ENCODE measurements at places on chromosomes 7 and 10.

DNA sequence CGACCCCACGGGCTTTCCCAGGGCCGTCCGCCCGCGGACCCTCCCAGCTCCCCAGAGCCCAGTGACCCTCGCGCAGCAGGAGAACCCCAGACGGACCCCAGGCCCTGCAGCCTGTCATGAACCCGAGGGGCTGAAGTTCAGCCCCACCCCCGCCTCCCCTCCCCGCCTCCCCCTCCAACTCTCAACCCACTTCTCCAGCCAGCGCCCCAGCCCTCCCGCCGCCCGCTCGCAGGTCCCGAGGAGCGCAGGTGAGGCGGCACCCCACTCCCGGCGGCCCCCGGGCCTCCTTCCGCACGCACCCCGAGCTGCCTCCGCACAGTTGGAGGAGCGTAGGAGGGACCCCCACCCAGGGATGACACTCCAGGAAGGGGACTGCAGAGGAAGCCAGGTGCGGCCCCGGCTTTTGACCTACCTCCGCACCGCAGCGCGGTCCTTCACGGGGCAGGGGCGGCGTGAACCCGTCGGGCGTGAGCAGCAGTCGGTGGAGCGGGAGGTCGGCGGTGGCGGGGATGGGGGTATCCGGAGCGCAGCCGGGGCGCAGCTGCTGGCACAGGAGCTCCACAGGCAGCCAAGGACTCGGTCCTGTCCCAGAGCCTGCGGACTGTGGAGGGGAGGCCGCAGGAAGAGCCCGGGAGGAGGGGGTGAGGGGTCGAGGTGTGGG lies at the start of gene TMEM176A:
Gene TMEM176A, plus strand, starts transcription at position 189 of the 661 bp plus-strand sequence. CDS start 782 bp downstream, outside the sequence.
- no peak for DNase-seq

- DNase-seq, result no peak
Observed at GRCh38 chr10:86665218-86665607, 3.1 kb upstream of the LDB3 start.

DNA sequence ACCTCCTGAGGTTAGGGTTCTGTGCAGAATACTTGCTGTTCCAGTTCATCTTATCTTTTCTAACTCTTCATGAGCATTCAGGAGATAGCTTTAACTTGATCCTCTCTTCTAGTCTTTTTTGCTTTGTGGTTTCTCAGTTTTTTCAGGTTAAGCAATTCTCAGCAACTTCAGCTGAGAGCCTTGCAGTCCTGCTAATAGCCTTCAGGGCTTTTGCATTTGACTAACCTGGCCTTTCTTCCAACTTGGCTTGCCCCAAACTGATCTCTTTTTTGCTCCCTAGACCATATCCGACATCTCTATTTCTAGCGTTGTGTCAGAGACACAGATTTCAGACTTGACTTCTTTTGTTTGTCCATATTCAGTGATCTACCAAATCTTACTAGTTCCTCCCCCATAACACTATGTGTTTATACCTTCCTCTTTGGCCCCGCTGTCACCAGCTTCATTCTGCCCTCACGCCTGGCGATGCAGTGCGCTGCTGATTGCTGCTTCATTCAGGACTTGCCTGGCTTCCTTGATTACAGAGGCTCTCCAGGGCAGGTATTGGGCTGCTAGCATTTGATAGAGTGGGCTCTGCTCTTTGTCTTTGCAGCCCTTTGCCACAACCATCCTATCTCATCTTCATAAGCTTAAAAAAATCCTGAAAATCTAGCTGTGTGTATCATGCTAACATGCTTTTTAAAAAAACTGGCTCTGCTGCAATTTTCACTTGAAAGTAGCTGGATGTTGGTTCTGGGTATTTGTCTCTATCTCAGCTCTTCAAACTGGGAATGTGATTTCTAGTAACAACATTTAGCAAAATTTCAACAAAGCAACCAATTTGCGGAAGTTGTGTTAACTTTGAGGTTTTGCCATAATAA lies 9.6 kb downstream of the CUL1 start:
- no peak for DNase-seq

DNA sequence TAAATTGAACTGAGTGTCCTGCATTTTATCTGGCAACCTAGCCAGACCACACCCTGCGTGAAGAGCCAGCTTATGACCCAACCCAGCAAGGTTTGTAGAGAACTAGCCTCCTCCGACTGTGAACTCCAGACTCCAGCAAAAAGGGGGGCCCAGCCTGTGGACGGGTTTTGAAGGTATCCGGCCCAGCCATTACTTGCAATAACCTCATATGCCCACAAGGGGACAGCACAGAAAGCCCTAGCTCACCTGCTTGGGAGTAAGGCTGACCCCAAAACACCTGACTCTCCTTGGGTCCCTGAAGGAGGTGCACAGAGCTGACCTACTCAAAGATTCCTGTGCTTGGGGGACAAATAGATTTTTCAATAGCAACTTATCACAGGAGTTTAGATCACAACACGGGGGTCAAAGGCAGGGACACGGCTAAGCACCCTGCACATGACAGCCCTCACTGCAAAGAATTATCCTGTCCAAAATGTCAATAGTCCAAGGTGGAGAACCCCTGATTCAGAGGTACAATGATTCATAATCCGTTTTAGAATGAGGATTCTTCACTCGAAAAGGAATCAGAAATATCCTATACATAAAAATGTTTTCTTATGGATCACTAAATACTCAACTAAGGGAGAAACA lies 4.6 kb downstream of the TRPV6 start:
- DNase-seq, result peak; percentile 30

GRCh38 chr10:45473126-45473525 lies 99.1 kb downstream of the ALOX5 start:
- no peak for DNase-seq

GRCh38 chr7:95619517-95619916 lies 23.2 kb upstream of the PDK4 start:
- no peak for DNase-seq

GRCh38 chr10:119970107-119970506 lies 77.6 kb downstream of the SEC23IP start:
- DNase-seq, result no peak

- peak; percentile 10 for DNase-seq
Observed at GRCh38 chr7:128697302-128697905, 25.3 kb downstream of the GARIN1A start.

- DNase-seq, result no peak
Observed at GRCh38 chr7:116231949-116232348, 21.6 kb downstream of the TES start.

- no peak for DNase-seq
Observed at GRCh38 chr10:62250594-62251198, 17.9 kb downstream of the RTKN2 start.

GRCh38 chr10:10782603-10783002 lies 235.1 kb upstream of the CELF2 start:
- DNase-seq, result no peak

DNA sequence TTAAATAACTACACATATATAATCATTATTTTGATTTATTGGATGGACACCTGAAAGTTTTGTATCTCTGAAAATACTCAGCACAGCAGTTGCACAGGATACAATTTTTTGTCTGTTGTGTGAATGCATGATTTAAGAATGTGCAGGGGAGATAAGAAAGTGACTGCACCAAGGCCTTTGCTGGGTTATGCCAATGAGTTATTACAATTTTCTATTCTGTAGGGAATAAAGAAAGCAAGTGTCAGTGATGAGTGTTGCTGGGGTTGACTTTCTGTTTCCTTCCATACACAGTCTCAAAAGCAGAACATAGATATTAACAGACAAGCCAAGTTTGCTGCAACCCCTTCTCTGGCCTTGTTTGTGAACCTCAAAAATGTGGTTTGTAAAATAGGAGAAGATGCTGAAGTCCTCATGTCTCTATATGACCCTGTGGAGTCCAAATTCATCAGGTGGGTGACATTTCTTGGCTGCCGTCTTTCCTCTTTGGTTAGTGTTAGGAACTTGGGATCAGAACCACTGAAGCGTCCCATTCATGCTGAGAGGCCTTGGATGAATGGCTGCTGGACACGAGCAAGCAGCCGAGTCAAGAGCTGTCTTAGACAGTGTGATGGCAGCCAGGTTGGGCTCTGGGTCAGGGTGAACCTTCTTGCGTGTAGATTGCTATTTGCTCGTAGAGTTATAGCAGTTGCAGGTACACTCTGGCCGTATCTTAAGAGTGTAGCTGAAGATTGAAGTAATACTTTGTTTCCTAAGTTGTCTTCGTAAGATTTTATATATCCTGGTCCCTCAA lies 92.8 kb downstream of the DOCK1 start:
- no peak for DNase-seq

GRCh38 chr7:100563809-100564400 lies 9.8 kb downstream of the SAP25 start:
- DNase-seq, result peak; percentile 83

GRCh38 chr10:47059606-47060311 lies 148.5 kb downstream of the PTPN20 start:
- no peak for DNase-seq

- no peak for DNase-seq
Observed at GRCh38 chr10:68837626-68838322, 10.4 kb downstream of the STOX1 start.

GRCh38 chr10:75117995-75118394 lies 6.5 kb downstream of the SAMD8 start:
- no peak for DNase-seq

- DNase-seq, result no peak
Observed at GRCh38 chr7:114874170-114874569, 47.7 kb upstream of the MDFIC start.

DNA sequence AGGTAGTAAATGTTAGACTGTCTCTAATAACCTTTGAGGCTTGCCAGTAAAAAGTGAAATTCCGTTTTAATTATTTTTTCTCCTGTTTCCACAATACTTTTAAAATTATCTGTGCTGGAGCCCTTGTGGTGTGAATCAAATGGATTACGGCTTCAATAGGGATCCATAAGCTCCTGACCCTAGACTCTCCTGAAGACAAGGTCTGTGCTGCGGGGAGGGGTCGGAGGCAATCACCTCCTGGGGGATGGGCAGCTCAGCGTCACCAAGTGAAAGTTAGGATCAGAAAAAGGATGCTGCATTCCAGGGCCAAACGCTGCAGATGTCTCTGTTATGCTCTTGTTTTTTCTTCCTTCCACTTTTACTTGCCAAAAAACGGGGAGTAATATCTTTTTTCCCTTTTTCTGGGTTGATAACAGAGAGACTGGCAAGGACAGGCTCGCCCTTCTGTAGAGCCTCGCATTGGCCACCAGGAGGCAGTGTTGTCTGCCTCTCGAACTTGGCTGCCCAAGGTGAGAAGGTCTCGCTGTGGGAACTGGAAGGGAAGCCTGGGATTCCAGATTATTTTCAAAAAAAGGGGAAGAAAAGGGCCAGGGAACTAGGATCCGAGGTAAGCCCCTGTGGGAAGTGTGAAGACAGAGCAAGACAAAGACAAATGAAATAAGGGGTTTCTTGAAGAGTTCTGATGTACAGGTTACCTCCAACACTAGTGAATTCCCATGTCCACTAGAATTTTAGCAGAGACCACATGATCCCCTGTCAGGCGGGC lies 621.9 kb downstream of the ACTR3B start:
- DNase-seq, result peak; percentile 2

DNA sequence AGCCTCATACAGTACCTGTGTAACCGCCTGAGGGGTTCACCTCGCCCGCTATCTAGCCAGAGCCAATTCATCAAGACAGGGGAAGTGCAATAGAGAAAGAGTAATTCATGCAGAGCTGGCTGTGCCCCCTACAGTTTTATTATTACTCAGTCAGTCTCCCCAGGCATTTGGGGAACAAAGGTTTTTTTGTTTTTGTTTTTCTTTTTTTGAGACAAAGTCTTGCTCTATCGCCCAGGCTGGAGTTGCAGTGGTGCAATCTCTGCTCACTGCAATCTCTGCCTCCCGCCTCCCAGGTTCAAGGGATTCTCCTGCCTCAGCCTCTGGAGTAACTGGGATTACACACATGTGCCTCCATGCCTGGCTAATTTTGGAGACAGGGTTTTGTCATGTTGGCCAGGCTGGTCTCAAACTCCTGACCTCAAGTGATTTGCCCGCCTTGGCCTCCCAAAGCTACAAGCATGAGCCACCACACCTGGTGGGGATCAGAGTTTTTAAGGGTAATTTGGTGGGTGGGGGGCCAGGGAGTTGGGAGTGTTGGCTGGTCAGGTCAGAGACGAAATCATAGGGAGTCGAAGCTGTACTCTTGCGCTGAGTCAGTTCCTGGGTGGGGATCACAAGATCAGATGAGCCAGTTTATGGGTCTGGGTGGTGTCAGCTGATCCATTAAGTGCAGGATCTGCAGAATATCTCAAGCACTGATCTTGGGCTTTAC lies 116.5 kb downstream of the MARCHF5 start:
- no peak for DNase-seq

GRCh38 chr7:2807460-2807844 lies 36.7 kb downstream of the GNA12 start:
- no peak for DNase-seq

GRCh38 chr7:87852306-87852705 lies 23.9 kb downstream of the SLC25A40 start:
- no peak for DNase-seq

GRCh38 chr10:7571981-7572380 lies 94.8 kb downstream of the ITIH5 start:
- DNase-seq, result no peak

DNA sequence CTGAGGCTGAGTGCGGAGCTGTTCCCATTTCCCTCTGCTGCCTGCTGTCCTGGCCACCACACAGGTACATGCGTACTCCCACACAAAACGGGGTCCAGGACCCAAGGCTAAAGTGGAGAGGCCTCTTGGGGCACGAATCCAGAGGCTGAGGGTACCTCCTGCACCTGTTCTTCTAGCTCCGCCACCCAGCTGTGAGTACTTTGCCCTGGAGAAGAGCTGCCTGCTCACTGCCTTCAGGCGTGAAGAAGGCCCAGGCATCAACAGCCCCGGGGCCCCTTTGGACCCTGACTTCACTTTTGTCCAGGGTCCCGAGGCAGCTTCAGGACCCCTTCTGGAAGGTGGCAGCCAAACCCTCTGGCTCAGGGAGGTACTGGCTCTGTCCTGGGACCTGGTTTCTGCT lies 88.6 kb downstream of the HIF1AN start:
- DNase-seq, result no peak

DNA sequence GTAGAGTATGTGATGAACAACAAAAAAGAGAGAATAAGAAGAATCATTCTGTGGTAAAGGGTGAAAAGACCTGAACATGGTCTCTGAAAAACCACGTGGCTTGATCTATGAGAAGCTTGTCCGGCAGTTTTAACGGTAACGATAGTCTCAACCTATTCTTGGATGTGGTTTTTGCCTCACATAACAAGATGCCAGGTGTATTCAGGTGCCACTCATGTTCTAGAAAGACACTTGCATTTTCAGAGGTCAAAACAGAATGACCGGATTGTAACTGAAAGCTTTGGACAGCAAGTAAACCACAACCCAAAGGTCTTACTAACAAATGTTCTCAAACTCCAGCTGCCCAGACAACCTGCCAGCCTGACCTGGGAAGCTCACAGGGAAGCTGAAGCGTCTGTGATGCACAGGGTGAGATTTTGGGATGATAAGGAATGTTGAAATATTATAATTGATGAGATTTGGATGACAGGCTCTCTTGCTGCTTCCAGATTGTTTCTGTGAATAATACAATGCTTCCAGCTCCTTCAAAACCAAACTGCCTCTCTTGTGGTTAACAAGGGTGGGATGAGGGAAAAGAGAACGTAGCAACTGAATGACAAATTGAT lies 137.4 kb upstream of the GRB10 start:
- no peak for DNase-seq

DNA sequence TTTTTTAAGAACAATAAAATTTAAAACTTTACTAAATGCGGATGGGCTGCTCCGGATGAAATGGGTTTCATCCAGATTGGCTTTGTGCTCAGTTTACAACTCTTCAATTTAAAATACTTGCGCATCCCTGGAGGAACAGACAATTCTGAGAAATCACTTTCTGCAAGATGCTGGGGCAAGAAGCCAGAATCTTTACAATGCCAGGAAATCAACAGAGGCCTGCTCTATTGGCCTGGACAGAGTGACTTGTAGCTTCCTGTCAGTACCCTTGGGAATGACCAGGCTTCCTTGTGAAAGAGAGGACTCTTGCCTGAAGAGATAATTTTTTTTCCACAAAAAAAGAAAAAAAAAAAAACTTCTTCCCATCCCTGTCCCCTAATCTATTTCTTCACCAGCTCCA lies 3.9 kb upstream of the FAM13C start:
- no peak for DNase-seq

Data from activated CD4-positive, alpha-beta T cell treated with anti-CD3 and anti-CD28 coated beads for 24 hours (primary cell).